ENCODE measurements at places on chromosomes 13 and 19.

DNA sequence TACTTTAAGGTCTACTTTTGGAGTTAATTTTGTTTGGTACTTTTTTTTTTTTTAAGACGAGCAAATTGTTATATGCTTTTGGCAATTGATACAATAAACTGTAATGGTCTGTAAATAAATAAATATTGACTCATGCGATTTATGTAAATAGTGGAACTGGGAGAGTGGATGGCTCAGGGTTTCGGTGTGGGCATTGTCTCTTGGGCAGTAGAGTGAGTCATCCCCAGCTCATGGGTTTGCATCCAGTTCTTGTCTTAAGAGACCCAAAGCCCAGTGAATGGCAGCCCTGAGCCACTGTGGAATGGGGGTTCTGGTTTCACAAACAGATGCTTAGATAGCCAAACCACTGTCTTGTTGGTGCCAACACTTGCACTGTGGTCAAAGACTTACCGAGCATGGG is 33.0 kb downstream of the FGF9 start:
- no peak for DNase-seq

GRCh38 chr13:103638706-103639105 is 572.5 kb upstream of the SLC10A2 start:
- no peak for DNase-seq

DNA sequence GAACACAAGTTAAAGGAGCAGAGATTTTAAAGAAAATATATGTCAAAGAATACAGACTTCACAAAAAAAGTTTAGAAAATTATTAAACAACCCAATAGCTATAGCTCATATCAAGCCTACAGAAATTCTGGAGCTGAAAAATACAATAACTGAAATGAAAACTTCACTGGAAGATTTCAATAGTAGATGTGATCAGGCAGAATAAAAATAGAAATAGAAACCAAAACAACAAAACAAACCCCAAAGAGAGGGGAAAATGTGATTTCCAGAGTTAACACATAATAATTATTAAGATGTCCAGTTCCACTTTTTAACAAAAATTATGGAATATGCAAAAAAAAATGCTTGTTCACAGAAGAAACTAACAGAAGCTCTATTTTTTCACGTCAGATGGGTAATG is 23.6 kb downstream of the LRRC63 start:
- no peak for DNase-seq

DNA sequence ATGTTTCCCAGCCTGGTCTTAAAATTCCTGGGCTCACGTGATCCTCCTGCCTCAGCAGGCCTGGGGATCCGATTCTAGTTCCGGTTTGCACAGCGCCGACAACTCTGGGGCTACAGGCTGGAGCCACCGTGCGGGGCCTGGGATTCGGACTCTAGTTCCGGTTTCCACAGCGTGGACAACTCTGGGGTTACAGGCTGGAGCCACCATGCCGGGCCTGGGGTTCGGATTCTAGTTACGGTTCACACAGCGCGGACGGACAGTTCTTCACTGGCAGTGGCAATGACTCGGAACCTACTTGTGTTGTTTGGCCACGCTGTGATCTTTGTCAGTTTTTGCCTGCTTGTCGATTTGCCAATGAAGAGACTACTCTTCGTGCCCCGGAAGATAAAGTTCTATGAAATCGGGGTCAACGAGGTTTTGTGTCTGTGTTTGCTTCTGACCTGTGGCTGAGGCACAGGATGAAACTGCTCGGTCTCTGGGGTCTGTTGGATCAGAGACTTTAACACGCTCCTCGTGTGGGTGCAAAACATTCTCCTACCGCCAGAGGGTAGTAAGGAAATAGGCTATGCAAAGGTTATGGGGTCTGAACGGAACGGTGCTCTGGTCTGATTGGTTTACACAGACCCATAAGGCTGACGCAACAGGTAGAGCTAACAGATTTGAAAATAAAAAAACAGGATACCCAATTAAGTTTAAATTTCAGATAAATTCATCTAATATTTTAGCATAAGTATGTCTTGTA is 12.1 kb upstream of the ZSCAN1 start:
- peak; percentile 85 for DNase-seq
